AG09309 (cell line): ENCODE measurements at places on chromosomes 1 and 21.

- no peak for DNase-seq
Observed at GRCh38 chr1:71043065-71043464, 4.6 kb downstream of the PTGER3 start.

DNA sequence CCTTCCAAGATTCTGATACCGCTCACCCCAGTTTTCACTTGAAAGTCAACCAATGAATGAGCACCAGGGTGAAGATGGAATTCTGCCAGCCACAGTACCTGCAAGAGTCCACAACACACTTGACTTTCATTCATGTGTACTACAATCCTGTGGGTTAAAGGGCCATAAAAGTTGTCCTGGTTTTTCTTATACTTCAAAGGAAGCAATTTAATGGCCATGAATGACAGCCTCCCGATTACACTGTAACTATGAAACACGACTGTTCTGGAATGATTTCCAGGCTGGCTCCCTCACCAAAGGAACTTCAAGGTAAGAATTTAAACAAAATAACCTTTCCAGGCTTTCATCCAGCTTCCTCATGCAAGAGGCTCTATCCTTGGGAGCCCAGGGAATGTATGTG lies 502.8 kb downstream of the SMYD3 start:
- DNase-seq = no peak

DNA sequence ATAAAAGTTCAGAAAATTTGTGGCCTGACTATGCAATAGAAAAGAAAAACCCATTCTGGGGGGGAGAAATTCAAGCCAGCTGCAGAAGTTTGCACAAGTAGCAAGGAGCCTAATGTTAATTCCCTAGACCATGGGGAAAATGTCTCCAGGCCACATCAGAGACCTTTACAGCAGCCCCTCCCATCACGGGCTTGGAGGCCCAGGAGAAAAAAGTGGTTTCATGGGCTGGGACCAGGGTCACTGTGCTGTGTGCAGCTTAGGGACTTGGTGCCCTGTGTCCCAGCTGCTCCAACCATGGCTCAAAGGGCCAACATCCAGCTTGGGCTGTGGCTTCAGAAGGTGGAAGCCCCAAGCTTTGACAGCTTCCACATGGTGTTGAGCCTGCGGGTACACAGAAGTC lies 42.0 kb downstream of the IL23R start:
- no peak for DNase-seq

GRCh38 chr1:8740034-8740449 lies 77.4 kb downstream of the RERE start:
- DNase-seq = no peak
